ENCODE measurements at places on chromosomes 2 and 18.
A peak's percentile ranks its signal among the peaks of the same experiment; 100 is the strongest.

- DNase-seq: no peak
- H3K27me3 ChIP-seq: no peaks in the 10 kb centered on the region
- no peak overlapping the region for H3K4me3 ChIP-seq
- H3K27ac ChIP-seq: no peak overlapping the region
These were observed 17.8 kb downstream of the SMAD7 start for GRCh38 chr18:48932822-48933510.

DNA sequence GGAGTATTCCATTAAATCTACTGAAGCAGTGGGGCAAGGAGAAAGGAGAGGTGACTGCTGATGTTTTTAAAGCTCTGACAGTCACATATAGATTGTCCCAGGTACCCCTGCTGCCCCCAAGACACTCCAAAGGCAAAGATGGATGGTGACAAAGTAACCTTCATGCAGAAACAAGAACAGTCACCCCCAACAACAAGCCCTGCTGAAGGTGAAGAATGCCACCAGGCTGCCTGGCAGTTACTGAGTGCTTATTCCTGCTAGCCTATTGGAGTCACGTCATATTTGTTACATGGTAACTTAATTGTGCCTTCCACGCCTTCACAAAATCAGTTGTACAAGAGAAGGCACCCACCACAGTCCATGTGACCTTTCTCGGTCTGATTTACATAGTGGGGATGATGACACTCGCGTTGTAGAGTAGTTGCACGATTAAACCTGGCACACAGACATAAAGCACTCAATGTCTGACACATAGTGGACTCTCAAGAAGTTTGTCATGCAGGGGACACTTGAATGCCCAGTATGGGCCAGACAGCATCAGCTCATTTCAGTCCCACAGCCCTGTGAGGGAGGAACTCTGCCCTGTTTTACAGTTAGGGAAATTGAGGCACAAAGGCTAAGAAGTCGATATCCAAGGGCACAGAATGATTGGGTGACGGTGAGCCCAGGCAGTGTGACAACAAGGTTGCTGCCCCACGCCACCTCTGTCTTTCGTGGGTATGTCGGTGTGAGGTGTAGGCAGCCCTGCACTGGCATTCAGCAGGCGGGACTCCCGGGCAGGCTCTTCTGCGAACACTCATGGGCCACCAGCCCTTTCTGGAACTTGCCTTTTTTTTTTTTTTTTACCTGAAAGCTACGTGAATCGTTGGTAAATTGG lies 62.7 kb downstream of the ZCCHC2 start:
- no peaks in the 10 kb centered on the region for H3K27me3 ChIP-seq
- no peak overlapping the region for H3K27ac ChIP-seq
- DNase-seq: no peak

GRCh38 chr2:24121469-24121868 lies 1.7 kb downstream of the PFN4 start:
- no peaks in the 10 kb centered on the region for H3K36me3 ChIP-seq
- no peaks in the 10 kb centered on the region for H3K27me3 ChIP-seq
- no peak overlapping the region for H3K27ac ChIP-seq
- no peaks in the 10 kb centered on the region for H3K4me1 ChIP-seq
- no peak for DNase-seq

- DNase-seq: no peak
- no peaks in the 10 kb centered on the region for H3K4me1 ChIP-seq
- no peak overlapping the region for H3K27ac ChIP-seq
- H3K36me3 ChIP-seq: no peaks in the 10 kb centered on the region
These were observed 113.0 kb upstream of the FSIP2 start for GRCh38 chr2:185625604-185626003.

DNA sequence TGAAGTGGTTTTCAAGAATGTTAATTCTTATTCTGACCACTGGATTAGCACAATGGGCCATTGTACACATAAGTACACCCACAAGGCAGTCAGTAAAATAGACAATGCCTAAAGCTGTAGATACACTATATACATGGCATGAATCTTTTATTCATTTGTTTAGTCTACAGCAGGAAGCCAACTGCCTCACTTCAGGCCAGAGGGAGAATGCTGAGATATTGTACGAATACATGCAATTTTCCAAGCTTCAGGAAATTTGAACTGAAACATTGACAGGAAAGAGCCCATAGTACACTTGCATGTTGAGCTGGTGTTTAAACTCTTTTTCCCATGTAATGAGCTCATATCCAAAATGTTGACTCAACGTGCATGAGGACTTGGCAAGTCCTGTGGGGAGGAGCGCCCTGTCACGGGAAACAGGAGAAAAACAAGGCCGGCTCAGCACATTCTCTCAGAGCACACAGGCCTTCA lies 111.6 kb upstream of the CYP1B1 start:
- no peak overlapping the region for H3K4me3 ChIP-seq
- no peaks in the 10 kb centered on the region for H3K36me3 ChIP-seq
- H3K27me3 ChIP-seq: no peaks in the 10 kb centered on the region
- H3K27ac ChIP-seq: no peak overlapping the region
- no peak for DNase-seq

DNA sequence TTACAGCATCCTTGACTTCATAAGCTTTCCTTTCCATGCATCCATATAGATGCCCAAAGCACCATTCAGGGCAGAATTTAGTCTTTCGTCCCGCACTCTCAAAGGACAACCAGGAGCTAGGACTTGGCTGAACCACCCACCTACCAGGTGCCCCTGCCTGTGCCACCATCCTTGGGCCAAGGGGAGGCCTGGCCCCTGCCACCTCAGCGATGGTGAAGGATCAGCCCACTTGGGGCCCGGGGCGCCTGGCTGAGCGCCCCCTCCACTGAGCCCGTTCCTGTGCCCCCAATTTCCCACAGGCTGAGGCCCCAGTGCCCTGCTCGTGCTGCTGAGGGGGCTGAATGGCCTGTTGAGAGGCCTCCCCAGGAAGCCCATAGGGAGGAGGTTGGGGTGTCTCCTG lies 33.3 kb upstream of the ALPP start:
- no peak overlapping the region for H3K27ac ChIP-seq
- peaks cover 9% of the 10 kb centered on the region for H3K27me3 ChIP-seq
- no peaks in the 10 kb centered on the region for H3K4me1 ChIP-seq
- no peaks in the 10 kb centered on the region for H3K36me3 ChIP-seq

DNA sequence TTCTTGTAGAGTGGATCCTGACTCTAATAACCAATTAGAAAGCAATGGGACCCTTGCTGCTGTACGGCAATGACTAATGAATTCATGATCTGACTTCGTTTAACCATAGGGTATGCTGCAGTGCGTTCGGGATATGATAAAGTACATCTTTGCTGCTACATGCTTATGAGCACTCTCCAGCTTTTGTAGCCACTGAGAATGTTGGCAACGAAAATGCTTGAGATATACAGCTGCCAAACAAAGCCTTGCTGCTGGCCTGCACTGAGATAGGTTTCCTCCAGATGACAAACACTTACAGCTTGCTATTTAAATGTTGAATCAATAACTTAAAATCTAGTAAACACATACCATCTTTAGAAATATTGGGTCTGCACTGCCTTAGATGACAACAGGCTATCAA lies 372.4 kb upstream of the SLC8A1 start:
- DNase-seq: no peak
- H3K27me3 ChIP-seq: no peaks in the 10 kb centered on the region

DNA sequence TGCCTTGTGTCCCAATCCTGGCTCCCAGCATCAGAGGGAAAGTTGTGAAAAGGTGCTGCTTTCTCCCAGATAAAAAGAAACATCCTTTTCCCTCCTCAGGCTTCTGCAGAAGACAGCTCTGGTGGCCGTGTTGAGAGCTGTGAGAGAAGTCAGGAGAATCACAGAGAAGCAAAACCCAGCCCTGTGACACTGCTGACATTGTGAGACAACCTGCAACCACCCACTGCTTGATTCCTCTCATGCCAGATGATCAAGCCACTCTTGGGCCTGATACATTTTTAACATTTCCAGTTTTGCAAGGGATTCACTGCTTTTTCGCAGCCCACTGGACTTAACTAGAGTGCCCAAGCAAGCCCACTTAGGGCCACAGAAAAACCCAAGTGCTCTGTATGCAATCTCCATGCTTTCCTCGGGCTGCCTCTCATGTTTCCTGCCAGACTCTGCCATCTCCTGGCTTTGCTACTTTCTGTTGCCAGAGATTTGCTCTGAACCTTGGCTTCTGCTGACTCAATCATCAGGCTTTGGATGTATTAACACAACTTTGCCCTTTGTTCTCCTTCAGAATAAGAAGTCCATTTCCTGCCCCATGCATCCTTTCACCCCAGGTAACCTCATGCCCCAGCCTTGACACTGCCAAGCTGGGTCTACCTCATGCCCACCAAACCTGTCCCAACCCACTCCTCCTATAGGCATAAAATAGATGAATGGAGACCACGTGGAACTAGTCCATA lies 24.9 kb upstream of the TTR start:
- H3K27me3 ChIP-seq: no peaks in the 10 kb centered on the region
- H3K27ac ChIP-seq: no peak overlapping the region
- no peak for DNase-seq
- H3K4me1 ChIP-seq: no peaks in the 10 kb centered on the region
- H3K36me3 ChIP-seq: no peaks in the 10 kb centered on the region

GRCh38 chr2:96945014-96945413 lies 41.4 kb downstream of the FAM178B start:
- no peaks in the 10 kb centered on the region for H3K4me1 ChIP-seq
- no peaks in the 10 kb centered on the region for H3K36me3 ChIP-seq
- no peak overlapping the region for H3K27ac ChIP-seq
- H3K27me3 ChIP-seq: no peaks in the 10 kb centered on the region
- H3K4me3 ChIP-seq: no peak overlapping the region
- DNase-seq: no peak

- DNase-seq: no peak
- H3K36me3 ChIP-seq: no peaks in the 10 kb centered on the region
- H3K27me3 ChIP-seq: no peaks in the 10 kb centered on the region
- no peaks in the 10 kb centered on the region for H3K4me1 ChIP-seq
- H3K27ac ChIP-seq: no peak overlapping the region
- no peak overlapping the region for H3K4me3 ChIP-seq
These were observed 14.1 kb downstream of the NMS start for GRCh38 chr2:100484390-100484789.

DNA sequence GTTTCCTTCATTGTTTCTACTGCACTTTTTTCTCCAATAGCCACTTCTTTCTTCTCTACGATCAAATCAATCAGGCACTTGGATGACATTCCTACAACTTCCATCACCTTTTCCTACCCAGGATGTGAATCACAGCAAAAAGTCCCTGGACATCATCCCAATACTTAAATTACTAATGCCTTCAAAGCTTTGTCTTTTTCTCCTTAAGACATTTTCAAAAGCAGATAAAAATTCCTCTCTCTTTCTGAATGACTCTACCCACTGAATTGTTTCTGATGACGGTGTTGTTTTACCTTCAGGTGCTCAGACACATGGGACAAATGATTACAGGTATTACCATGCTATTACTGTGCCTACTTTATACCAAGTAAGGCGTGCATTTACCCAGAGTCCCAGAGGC lies 500.9 kb downstream of the FBXO15 start:
- H3K4me3 ChIP-seq: no peak overlapping the region
- H3K36me3 ChIP-seq: no peaks in the 10 kb centered on the region
- no peak overlapping the region for H3K27ac ChIP-seq
- H3K4me1 ChIP-seq: no peaks in the 10 kb centered on the region
- no peak for DNase-seq
- H3K27me3 ChIP-seq: no peaks in the 10 kb centered on the region

- H3K27me3 ChIP-seq: no peaks in the 10 kb centered on the region
- DNase-seq: no peak
- H3K36me3 ChIP-seq: no peaks in the 10 kb centered on the region
- no peak overlapping the region for H3K27ac ChIP-seq
- H3K4me3 ChIP-seq: no peak overlapping the region
These were observed 58.7 kb downstream of the RDH14 start for GRCh38 chr2:18501729-18502128.

DNA sequence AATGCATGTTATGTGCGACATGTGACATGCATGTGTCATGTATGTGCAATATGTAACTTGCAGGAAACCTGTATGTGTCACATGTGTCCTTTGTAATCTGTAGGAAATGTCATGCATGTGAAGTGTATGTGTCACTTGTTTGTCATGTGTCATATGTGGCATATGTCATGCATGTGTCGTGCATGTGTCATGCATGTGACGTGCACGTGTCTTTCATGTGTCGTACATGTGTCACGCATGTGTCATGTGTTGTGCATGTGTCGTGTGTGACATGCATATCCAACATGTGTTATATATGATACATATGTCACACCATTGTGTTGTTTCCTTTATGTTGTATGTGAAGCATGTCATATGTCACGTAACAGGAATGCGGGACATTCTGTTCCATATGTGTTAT lies 2153.2 kb upstream of the PIK3C3 start:
- H3K36me3 ChIP-seq: no peaks in the 10 kb centered on the region
- H3K4me1 ChIP-seq: no peaks in the 10 kb centered on the region
- no peaks in the 10 kb centered on the region for H3K27me3 ChIP-seq
- no peak for DNase-seq
- no peak overlapping the region for H3K4me3 ChIP-seq
- H3K27ac ChIP-seq: no peak overlapping the region

DNA sequence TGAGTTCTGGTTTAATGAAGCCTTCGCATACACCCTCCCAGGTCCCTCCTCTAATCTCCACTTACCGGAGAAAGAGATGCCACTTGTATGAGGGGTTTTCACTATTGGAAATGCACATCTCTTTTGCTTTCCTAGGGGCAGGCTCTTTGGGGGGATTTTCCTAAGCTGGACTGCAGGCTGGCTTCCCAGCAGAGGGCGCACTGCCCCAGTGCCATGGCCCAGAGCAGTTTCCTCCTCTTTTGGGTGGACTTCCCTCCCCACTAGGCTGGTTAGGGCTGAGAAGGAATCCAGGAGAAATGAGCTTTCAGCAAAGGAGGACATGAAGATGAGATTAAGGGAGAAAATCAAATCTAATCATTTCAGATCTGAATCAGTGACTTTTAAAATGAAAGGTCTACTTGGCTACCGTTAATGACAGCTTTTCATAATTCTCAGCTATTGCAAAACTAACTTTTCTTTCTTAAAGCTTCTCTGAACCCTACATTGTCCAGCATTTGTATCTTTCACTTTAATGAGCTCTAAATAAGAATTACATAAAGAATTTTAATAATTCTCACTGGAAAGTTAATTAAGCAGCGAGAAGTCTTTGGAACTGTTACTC lies 784.1 kb upstream of the FANCL start:
- no peaks in the 10 kb centered on the region for H3K4me1 ChIP-seq
- H3K36me3 ChIP-seq: no peaks in the 10 kb centered on the region
- no peak overlapping the region for H3K4me3 ChIP-seq
- no peak overlapping the region for H3K27ac ChIP-seq
- DNase-seq: peak; percentile 31

DNA sequence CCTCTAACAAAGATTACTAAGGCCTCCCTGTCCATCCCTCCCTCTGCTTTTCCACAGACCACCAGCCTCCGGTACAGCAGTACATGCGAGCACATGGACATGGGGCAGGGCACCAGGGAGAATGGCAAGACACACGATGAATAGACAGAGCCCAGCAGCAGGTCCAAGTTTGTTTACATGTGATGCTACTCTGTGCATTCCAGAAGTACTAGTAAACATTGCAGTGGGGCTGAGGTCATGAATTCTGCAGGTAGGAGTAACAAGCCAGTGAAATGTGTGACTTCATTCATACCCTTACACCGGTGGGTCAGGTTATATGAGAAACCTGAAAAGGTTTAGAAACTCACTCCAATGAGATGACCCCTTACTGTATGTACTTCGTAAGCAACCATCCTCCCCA lies 205.7 kb downstream of the BCL11A start:
- no peaks in the 10 kb centered on the region for H3K4me1 ChIP-seq
- DNase-seq: no peak
- no peak overlapping the region for H3K27ac ChIP-seq
- H3K4me3 ChIP-seq: no peak overlapping the region
- no peaks in the 10 kb centered on the region for H3K36me3 ChIP-seq
- H3K27me3 ChIP-seq: no peaks in the 10 kb centered on the region

GRCh38 chr2:186664385-186665043 lies 29.3 kb upstream of the FAM171B start:
- H3K27ac ChIP-seq: no peak overlapping the region
- H3K4me1 ChIP-seq: no peaks in the 10 kb centered on the region
- H3K4me3 ChIP-seq: no peak overlapping the region
- no peaks in the 10 kb centered on the region for H3K27me3 ChIP-seq

Data from iPS DF 6.9 (cell line).